ENCODE measurements at places on chromosomes 11 and 22. TPM values are rescaled to one million over a fixed set of nuclear protein-coding genes. Genes with fewer than 3 reads are reported as not detected.

The ANKK1 gene
- 0.69 TPM for total RNA-seq

The LRRC10B gene
- not detected for total RNA-seq

- DNase-seq = no peak
These were observed 226.1 kb downstream of the BLID start for GRCh38 chr11:121889931-121890330.

DNA sequence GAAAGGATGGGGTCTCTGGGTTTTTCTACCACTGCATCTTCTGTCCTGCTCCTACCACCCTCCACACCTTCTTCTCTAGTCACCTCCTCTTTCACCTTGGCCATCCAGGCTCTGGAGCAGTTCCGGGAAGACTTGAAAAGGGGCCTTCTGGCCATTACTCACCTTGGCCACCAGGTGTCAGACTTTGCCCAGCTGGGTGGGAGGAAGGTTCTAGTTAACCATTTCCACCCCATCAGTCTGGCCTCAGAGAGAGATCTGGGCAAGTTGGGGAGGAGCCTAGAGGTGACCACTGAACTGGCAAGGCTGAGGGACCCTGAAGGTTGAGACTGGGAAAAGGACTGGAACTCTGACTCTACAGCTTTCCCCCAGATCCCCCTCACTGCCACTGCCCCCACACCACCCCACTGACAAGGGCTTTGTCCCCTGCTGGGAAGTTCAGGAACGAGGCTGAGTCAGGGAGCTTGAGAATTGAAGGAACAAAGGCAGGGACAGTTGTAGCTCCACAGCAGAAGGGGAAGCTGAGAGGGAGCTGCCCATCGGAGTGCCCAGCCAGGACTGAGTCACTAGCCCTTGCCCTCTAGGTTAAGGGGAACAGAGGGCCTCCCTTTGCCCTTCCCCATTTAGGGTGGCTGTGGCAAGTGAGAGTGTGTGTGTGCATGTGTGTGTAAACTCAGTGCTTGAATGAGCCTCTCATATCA lies 3.7 kb upstream of the POLD4 start:
- DNase-seq = peak; percentile 87

DNA sequence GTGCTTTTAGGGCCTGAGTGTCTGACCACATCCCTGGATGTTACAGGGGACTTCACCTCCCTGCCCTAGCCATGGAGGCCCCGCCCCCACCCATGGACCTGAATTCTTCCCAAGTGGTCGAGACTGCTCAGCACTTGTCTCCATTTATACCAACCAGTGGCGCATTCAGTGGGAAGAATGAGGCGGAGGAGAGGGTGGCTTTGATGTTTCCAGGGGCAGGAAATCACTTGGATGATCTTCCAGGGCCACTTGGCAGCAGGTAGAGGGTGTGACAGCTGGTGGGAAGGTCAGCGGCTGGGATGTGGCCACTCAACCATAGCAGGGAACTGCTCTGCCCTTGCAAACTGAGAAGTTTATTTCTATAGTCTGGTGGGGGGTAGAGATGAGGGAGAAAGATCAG lies 155.1 kb upstream of the BLID start:
- DNase-seq = no peak
